ENCODE measurements at places on chromosomes 3 and 15.

DNA sequence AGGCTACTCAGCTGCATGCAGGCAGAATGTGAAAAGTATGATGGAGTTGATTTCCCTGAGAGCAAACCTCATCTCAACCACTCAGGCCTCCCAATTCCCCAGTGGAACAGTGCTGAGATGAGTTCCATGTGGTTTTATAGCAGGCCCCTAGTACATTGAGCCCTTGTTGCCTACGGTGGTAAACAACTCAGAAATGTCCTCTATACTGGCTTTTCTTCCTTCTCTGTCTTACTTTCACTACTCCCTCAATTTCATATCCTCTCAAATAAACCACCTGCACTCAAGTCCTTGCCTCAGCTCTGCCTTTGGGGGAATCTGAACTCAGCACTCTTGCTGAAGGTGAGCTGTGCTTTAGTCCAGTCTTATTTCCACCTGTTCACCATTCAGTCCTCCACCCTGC is 399.9 kb downstream of the PDCD6IP start:
- no peak for DNase-seq

- no peak for DNase-seq
Measured at GRCh38 chr15:44715142-44715796, 4.0 kb downstream of the B2M start.

GRCh38 chr3:54647721-54648120 is 280.1 kb downstream of the LRTM1 start:
- DNase-seq, result no peak

- DNase-seq, result no peak
Measured at GRCh38 chr3:192128922-192129321, 598.4 kb downstream of the FGF12 start.
